ENCODE measurements at places on chromosomes 6 and 20.

GRCh38 chr6:16134430-16134829 is 5.5 kb downstream of the MYLIP start:
- DNase-seq = no peak

GRCh38 chr20:62252342-62252966 is 14.1 kb downstream of the OSBPL2 start:
- no peak for DNase-seq

DNA sequence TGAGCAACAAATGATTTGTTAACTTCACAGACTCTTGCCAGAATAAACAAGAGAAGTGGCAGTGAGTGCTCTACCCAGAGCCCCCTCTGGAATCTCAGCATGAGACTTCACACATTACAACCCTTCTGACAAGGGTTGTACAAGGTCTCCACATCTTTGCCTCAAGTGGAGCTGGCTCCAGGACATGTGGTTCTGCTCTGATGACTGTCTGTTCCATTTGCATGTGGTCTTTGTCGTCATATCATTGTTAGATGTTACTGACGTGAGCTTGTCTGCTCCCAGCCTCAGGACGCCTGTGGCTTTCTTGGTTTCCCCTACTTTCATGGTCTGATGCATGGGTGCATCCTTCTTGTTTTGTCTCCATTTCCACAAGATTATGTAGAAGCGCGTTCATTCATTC is 115.0 kb downstream of the SLC24A3 start:
- no peak for DNase-seq

- DNase-seq = no peak
These were observed 57.3 kb downstream of the DLL1 start for GRCh38 chr6:170233286-170234205.

- DNase-seq = no peak
These were observed 21.0 kb downstream of the C6orf89 start for GRCh38 chr6:36906539-36907325.

DNA sequence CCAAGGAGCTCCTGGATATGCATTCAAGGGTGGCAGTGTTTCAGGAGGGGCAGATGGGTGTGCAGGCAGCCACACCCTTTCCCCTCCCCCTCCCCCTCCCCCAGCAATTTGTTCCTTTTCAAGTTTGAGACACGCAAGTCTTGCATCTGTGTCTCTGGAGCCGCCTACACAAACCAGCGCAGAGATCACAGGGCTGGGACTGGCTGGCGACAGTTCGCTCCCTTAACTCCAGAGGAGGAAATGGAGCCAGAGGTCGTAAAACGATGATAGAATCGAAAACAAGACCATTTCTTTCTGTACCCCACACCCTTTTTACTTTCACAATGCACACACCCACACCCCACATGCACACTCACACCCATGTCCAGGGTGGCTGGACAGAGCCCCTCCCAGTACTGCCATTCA is 163.1 kb downstream of the LY86 start:
- no peak for DNase-seq

- no peak for DNase-seq
These were observed 187.1 kb downstream of the ID4 start for GRCh38 chr6:20024316-20024673.

DNA sequence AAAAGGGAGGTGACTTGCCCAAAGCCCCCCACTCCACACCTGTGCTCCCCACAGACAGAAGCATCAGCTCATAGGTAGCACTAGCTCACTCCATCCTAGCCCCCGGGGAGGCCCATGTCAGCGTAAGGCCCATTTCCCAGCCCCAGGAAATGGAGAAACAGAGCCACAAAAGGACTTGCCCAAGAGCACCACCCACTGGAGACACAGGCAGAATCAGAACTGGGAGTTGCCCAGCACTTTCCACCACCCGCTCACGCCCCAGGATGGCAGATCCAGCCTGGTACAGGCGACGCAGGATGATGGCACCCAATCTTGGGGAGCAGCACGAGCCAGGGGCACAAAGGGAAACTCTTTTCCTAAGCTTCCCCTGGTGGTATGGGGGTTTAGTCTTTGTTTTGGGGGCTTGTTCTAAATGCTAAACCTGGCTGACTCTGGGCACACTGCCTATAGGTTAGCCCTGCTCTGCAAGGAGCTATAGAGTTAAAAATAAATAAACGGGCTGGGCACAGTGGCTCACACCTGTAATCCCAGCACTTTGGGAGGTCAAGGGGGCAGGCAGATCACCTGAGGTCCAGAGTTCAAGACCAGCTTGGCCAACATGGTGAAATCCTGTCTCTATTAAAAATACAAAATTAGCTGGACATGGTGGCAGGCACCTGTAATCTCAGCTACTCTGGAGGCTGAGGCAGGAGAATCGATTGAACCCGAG is 11.8 kb downstream of the C20orf203 start:
- no peak for DNase-seq

GRCh38 chr20:11792568-11792953 is 125.1 kb upstream of the BTBD3 start:
- no peak for DNase-seq

DNA sequence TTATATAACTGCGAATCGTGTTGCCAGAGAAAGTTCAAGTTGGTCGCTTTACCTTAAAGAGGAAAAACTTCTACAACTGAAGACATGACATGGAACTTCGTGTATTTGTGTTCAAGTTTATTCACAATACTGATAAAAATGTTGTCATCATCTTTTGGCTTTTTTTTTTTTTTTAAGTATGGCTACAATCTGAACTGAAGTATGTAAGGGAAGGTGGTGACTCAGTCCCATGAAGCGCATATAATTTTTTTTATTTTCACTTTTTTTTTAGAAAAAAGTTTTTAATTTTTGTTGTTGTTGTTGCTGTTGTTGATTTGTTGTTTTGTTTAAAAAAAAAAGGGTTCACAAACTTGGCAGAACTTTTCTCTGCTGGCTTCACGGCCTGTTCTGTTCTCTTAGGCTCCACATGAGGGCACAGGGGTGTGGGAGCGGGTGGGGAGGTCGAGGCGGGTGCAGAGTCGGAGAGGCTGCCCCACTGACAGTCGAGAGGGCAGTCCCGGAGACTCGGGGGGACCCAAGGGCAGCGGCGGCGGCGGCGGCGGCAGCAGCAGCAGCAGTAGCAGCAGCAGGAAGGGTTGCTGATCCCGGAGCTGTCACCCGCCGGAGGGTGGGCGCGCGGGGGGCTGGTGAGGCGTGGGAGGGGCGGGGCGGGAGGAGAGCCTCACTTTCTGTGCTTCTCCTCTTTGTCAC is 17.0 kb downstream of the TFAP2A start:
- DNase-seq = no peak

DNA sequence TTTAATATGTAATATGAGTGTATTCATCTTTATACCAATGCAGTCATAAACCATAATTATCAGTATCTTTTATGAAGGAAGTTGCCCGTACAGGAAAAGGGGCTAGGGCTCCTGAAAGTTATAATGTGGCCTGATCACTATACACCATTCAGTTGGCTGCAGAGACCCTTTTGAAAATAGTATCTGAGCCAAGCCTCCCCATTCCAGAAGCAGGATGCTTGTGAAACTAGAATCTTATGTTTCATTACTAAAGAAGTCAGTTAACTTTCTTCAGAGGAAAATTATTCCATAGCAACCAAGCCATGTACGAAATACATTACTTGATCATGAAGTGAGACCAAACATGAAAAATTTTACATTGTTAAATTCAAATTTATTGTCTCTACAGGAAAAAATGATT is 251.5 kb upstream of the TCF21 start:
- no peak for DNase-seq

Measured in stimulated activated CD8-positive, alpha-beta memory T cell treated with anti-CD3 and anti-CD28 coated beads, Interleukin-7, amount 100 ng/mL, for 1 hour (primary cell).